ENCODE measurements at places on chromosomes 2 and 18. TPM values are rescaled to one million over a fixed set of nuclear protein-coding genes. Genes with fewer than 3 reads are reported as not detected.

Gene MARCHF4
- 7.7 TPM for total RNA-seq

Gene TMEM178A
- total RNA-seq: 2.9 TPM

Gene APCDD1
- total RNA-seq: not detected

DNA sequence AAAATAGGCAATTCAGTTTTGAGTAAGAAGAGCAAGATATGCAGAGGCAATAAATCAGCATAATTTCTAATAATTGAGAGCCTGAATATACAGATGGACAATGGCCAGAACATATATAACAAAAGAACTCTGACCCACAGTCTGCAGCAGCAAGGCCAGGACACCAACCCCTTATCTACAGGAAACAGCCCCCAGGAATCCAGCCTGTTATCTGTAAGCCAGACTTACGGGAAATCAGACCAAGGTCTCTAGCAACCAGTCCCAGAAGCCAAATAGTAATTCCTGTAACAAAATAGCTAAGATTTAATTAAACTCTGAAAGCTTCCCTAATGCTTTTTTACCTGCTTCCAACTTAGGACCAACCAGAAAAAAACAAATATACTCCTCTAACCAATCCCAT is 434.5 kb upstream of the GYPC start:
- no peak for DNase-seq

- peak; percentile 12 for DNase-seq
Measured at GRCh38 chr18:32271672-32272208, 81.9 kb downstream of the MEP1B start.
